NCI-H446 (cell line): ENCODE measurements at places on chromosomes 7 and 10.

GRCh38 chr7:23474829-23475575, 4.7 kb upstream of the IGF2BP3 start:
- DNase-seq: no peak

- DNase-seq: peak; percentile 54
Measured at GRCh38 chr10:1048349-1048731, 579 bp downstream of the IDI1 start.

GRCh38 chr10:34845070-34845469, 30.0 kb upstream of the PARD3 start:
- DNase-seq: no peak

- no peak for DNase-seq
Measured at GRCh38 chr7:132580277-132580676, 4.0 kb upstream of the PLXNA4 start.

- peak; percentile 94 for DNase-seq
Measured at GRCh38 chr7:8627325-8627724, 193.9 kb downstream of the NXPH1 start.

GRCh38 chr7:90586091-90586490, 10.0 kb upstream of the CDK14 start:
- peak; percentile 8 for DNase-seq

GRCh38 chr7:13115855-13116254, 428.4 kb downstream of the ARL4A start:
- DNase-seq: no peak

GRCh38 chr7:102154425-102154824, 132.2 kb upstream of the SH2B2 start:
- no peak for DNase-seq

DNA sequence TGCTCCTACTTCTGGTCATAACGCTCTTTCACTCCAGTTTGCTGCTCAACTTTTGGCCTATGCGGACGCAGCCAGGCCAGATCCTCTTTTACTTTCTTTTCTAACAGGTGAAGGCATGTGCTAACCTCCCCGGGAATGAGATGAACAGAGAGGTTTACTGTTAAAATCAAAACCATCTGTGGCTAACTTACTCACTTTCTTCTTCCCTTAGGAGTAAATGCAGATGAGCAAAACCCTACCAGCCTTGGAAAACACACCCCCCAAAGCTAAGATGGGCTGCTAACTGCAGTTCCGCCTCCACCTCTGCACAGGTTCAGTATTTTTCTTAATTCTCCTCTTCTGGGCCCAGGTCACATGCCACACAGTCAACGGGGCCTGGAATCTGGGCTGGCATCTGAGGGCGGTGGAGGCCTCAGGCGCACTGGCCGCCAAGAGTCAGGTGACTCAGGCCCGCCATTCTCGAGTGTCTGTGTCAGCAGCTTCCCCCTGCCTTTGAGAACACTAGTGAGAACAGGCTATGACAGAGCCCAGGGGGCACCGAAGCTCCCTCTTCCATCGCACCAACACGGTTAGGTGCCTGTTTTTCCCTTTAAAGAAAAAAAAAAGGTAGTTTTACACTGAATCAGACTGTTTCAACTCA, 11.1 kb downstream of the FAM53B start:
- DNase-seq: no peak

DNA sequence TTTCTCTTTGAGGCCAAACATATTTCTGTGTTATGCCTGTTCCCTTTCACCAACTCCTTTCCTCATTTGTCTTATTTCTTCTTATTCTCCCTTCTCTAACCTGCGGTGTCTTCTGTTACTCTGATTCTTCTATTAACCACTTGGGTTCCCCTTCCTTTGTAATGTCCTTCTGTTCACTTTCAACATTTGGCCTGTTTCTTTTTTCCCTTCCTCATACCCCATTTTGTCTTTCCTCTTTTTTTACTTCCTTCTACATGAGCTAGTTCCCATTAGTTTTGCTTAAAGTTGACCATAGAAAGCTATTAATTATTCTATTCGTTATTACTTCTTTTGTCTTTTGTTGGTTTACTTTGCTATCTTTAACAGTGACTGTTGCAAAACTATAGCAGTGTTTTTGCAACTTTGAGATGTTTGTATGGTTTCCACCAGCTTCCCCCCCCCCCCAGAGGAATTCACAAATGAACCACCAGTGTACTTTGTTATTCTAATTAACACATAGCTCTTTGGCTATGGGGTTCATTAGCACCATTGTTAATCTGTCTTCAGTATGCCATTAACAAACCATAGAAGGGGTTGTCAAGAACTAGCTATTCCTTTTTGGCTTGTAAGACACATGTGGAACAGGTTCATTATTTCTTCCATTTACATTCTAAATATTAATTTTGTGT, 2.9 kb downstream of the LRGUK start:
- DNase-seq: no peak

GRCh38 chr7:117114272-117114671, 161.0 kb downstream of the ST7 start:
- DNase-seq: no peak

DNA sequence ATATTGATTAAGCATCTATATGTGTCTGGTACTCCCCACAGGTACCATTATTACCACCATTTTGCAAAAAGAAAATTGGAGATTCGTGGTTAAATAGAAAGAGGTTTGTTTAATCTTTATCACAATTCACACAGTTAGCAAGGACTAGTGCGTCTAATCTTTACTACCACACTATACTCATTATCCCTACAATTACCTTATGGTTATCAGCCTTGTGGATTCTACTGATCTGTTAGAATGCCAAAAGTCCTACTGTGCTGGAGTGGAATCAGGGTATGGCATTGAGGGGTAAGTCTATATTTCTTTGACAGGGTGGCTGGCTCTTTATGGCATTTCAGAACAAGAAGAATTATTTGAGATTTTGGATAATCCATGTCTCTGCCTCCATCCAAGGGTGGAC, 156.1 kb downstream of the RNLS start:
- no peak for DNase-seq
